Forelimb muscle (tissue), 1 donor: ENCODE measurements at places on chromosomes 2 and 18. TPM values are rescaled to one million over a fixed set of nuclear protein-coding genes. Genes with fewer than 3 reads are reported as not detected.

DNA sequence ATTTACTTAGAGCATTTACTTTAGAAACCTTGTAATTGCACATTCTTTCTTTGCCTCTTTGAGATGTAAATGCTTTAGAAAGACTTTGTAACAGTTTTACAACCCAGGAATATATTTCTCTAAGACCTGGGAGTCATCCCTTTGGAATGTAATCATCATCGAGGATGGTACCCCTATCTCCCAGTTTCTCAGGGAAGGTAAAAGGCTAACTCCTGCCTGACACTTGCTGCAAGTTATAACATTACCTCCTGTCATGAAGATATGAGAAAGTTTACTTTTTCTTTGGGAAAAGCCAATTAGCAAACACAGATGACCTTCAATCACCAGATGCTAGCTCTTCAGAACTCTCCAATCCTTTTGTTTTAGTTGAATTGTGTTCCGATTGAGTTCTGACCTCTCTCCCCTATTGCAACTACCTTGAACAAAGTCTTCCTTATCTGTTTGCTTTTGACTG is 420.3 kb upstream of the FSIP2 start:
- no peak for DNase-seq

DNA sequence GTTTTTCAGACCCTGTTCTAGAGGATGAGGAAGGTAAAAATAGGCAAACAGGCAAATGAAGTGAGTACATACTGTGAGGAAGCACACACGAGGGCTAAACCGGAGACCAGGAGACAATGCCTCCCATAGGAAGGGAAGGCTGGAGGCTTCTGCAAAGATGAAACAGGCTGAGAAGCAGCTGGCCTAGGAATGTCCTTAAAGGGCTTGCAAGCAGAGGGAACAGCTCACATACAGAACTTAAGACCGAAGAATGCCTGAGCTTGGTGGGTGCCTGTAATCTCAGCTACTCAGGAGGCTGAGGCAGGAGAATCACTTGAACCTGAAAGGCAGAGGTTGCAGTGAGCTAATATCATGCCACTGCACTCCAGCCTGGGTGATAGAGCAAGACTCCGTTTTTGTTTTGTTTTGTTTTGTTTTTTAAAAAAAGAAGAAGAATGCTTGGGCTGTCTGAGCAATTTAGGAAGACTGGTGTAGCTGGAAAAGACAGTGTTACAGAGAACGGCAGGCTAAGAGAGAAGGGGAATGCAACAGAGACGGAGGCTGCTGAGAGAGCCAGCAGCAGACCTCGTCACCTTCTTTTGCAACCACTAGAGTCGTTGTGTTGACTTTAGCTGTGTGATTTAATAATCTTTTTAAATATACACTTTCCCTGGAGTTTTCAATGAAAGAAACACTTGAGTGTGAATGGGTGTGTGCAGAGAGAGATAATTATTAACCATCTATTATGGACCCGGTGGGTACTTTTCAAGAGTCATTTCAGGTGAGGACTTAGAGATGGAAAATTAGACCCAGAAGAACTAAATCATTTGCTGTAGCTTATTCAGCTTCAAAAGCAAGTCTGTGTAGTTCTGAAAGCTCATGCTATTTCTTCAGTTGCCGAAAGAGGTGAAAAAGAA is 232.8 kb downstream of the GALR1 start:
- DNase-seq, result no peak

DNA sequence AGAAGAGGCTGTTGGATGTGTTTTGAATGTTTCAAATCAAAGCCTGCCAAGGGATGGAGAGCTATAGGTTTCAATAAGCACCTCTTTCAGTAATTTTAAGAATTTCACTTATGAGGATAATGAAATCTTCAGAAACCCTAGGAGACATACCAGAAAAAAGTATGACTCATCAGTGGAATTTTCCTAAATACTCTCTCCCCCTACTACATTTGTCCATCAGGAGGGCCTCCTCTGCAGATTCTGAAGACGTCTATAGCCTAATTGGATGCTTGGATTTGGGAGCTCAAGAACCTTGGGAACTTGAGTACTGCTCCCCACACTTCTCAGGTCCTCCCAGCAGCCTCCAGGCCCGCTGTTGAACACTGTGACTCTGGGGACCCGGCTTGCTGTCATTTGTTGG is 374.3 kb downstream of the SLC4A3 start:
- no peak for DNase-seq

DNA sequence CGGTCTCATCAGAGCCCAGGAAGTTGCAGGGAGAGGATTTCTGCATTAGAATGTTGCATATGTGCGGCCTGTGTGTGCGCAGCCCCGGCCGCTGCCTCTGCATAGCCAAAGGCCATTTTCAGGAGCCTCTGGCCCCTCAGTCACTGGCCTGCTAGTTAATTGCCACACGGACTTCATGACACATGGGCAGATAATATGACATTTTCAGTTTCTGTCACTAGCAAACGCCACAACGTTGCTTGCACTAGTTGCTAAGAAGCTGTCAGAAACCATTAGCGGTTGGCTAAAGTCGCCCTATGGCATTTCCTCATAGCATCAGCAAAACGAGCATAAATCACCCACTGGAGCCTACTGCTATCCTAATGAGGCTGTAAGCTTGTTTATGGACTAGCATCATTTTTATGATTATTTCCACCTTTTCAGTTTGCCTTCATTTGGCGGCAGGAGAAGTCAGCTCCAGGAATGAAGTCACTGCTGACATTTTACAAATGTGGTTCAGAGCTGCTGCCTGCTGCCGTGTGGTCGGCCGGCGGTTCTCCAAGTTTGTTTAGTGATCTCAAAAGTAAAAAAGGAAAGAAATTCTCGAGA is 73.7 kb downstream of the MEIS1 start:
- DNase-seq, result no peak

DNA sequence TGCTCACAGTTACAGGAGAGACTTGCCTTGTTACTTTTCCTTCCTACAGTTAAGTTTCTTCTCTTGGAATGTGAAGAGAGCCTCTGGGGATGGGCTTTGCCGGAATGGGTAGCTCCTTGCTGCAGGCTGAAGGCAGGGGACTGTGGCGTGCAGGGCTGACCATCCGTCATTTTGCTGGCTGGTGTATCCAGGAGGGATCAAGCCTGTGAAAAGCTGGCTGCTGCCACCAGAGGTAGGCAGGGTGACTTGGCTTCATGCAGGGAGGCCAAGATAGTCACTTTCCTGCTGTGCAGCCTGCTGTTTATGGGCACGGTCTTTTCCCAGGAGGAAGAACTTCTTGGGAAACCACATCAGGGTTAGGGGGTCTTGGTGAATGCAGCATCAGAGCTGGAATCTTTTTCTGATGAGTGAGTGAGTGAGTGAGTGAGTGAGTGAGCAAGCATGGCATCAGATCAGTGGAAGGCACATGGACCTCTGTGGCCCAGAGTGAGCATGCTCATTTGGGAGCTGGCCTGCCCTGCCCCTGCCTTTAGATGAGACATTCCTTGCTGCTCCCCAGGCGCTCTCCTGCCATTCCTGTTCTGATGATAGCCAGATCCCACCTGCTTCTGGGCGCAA is 33.0 kb downstream of the FHOD3 start:
- DNase-seq, result no peak

DNA sequence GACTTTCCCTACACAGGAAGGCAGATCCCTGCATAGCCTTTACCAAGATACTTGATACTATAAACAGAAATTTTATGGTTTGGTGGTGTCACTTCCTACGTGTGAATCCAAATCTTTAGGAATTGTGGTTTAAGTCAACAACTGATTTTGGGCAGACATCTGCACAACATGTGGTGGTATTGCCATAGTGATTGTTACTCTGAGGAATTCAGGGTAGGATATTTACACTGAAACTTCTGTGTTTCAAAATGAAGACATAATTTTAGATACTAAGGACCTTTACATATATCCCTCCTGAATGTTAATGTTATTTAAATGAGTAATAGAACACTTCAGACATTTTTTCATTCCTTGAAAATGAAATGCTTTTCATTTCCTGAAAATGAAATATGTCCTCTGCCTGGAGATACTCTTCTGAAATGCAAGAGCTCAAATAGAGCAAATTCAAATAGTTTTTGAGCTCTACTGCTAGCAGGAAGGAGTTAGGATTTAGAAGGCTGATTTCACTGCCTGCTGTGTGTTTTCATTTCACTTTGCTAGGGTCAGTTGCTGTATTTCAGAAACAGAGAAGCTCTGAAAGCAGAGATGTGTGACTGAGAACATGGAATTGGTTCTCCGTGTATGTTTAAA is 77.2 kb downstream of the MDH1 start:
- DNase-seq, result no peak

DNA sequence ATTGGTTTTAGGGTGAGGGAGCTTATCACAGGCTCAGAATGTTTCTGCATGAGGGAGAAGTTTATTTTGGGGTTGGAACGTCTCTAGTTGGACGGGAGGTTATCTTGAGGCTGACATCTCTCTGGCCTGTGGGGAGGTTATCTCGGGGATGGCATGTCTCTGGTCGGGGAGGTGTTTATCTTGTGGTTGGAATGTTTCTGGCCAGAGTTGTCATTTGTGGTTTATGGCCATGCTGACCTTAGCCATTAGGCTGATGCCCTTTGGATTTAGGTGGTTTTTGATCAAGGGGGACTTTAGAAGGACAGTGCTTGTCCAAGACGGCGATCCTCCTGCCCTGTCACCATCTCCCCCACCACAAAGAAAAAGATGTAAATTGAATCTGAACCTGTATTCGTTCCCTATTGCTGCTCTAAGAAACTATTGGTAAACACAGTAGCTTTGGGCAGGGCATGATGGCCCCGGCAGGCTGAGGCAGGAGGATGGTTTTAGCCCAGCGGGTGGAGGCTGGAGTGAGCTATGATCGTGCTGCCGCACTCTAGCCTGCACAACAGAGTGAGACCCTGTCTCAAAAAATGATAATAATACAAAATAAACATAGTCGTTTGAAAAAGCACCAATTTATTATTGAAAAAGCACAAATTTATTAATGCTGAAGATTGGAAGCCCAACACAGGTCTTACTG is 17.8 kb upstream of the MPPE1 start:
- no peak for DNase-seq

GRCh38 chr2:171651667-171652415 is 35.4 kb upstream of the DYNC1I2 start:
- no peak for DNase-seq

- DNase-seq, result no peak
Observed at GRCh38 chr2:106685180-106685897, 198.2 kb downstream of the CD8B2 start.

- DNase-seq, result no peak
Observed at GRCh38 chr2:70498054-70498453, 55.6 kb downstream of the TGFA start.

DNA sequence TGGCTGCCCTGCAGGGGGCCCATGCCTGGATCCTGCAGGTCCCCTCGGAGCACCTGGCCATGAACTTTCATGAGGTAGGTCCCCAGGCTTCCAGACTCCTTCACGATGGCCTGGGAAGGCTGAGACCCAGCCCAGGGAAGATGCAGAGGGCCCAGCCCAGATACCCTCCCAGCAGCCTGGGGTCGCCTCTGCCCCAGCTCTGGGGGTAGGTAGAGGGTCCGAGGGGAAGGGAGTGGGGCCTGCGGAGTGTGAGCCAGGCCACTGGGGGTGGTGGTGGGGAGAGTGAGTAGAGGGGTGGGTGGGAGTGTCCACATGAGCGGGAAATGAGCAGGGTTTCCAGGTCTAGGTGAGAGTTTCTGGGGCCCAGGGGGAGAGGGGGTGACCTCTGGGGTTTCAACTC is 1.2 kb upstream of the CHRND start:
- DNase-seq, result no peak

GRCh38 chr2:159153463-159153862 is 133.0 kb downstream of the WDSUB1 start:
- no peak for DNase-seq

DNA sequence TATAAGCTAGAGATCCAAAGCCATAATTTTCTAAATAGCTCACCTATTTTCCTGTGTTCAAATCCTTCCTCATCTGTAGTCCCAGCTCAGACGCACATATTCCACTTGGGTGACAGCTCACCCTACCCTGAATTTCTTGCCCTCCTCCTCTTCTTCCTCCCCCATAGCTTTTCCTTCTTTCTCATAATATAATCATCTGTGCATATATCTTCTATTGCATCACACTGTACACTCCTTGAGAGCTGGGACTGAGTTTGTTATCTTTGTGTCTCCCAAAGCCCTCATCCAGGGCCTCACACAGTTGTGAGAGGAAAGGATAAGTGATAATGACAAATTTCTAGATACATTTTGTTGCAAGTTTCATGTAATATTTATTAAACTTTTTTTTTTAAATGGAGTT is 55.9 kb upstream of the RTN4 start:
- DNase-seq, result no peak

- no peak for DNase-seq
Observed at GRCh38 chr2:119248751-119249150, 25.1 kb downstream of the STEAP3 start.

- DNase-seq, result no peak
Observed at GRCh38 chr2:10239561-10239967, 63.1 kb upstream of the HPCAL1 start.

DNA sequence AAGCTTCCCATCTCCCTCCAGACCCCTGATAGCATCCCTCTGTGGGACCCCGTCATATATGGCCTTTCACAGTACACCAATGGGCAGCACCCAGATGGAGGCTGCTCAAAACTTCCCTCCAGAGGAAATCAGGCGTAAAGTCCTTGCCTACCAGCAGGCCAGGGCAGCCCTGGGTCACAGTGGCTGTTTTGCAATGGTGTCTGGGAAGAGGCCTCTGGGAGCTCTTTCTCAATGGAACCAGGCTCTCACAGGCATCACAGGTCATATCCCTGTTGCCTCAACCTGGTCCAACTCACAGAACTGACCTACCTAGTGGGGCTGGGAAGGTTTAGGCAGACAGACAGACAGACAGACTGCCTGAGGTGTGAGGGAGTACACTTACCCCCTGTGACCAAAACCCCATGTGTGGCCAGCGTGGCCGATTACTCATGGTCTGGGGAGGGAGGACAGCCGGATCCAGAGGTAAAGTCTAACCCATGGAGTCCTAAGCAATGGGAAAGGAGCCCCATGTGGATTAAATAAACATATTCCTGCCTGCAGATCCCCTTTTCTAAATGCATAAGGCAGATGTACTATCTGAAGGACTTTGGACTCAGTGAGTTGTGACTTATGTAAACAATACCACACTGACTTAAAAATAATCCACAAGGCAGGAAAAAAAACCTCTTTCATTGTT is 58.2 kb downstream of the BCL2L11 start:
- no peak for DNase-seq

Gene SPHKAP
- 29.8 TPM for polyA plus RNA-seq

Gene UGT1A8
- polyA plus RNA-seq, result not detected

Gene ZC3H6
- polyA plus RNA-seq, result 4.5 TPM

Gene MAP2
- 10.5 TPM for polyA plus RNA-seq

Gene DNAJC5G
- polyA plus RNA-seq, result 0.24 TPM

Gene SPDYA
- 1.2 TPM for polyA plus RNA-seq
